SJSA1 (cell line): ENCODE measurements at places on chromosomes 12 and 14. TPM values are rescaled to one million over a fixed set of nuclear protein-coding genes. Genes with fewer than 3 reads are reported as not detected.

The RHOJ gene
- 0.32 and 2.8 TPM in 2 replicates for total RNA-seq

The CMKLR1 gene
- not detected in 2 replicates for total RNA-seq

The STYK1 gene
- total RNA-seq = 5.9 and 6.3 TPM in 2 replicates

The CATSPERB gene
- total RNA-seq = not detected in 2 replicates

The SCNN1A gene
- total RNA-seq = 0.18 and 4.7 TPM in 2 replicates
